Esophagus squamous epithelium (tissue), 5 donors: ENCODE measurements at places on chromosomes 1 and 21. TPM values are rescaled to one million over a fixed set of nuclear protein-coding genes. Genes with fewer than 3 reads are reported as not detected.

The ADGRL2 gene
- total RNA-seq, result 59.8 TPM

The COL6A2 gene
- total RNA-seq, result 328 TPM

DNA sequence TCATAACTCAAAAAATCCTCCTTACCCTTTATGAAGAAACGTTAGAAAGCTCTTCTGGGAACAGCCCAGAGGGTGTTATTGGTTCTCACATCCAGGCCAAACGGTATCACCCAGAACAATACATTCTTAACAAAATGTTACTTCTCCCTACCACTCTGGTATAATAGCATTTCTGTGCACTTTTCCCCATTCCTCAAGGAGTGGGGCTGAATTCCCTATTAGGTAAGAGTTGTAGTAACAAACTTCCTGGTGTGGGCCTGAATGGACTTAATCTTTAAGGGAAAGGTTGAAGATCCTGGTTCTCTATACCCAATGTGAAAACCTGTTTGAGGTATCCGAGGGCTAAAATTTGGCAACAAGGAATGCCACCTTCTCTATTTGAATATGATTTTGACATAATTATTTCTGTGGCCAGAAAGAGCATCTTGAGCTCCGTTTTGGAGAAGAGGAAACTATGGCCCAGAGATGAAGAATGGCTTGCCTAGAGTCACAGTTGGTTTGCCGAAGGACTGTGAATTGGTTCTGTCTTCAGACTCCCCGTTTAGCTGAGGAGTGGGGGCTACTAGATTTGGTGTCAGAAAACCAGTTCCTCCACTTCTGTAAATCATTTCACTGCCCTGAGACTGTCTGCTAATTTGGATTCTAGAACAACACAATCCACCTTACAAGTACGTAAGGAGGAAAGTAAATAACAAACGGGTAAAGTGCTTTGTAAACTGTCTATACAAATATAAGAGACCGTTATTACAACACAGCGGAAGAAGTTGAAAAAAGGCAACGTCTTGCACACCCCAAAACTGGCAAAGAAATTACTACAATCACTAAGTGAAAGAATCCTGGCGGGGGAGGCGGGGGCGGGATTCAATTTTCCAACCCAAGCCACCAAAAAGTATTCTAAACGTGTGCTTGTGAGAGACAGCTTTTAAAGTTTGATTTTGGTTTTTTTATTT is 2.3 kb downstream of the ANP32E start:
- DNase-seq, result no peak

- DNase-seq, result no peak
These were observed 159.5 kb upstream of the KAZN start for GRCh38 chr1:14439015-14439414.

The KCNE1 gene
- 0.83 TPM for total RNA-seq

The ADAM15 gene
- total RNA-seq, result 180 TPM

The TNFRSF4 gene
- 0.57 TPM for total RNA-seq

DNA sequence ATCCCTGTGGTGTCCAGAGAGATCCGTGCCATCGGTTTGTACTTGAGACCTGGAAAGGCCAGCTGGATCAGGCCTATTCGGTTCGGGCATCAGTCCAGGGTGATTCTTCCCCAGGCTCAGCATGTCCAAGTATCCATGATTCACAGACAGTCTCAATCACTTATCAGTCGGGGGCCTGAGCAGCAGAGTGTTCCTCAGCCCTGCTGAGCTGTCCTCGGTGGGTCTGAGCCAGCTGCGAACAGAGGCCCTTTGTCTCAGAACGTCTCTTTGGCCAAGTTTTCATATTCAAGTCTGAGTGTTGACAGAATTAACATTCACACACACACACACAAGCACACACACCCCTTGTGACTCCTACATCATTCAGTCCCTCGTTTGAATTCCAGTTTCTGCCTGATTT is 33.4 kb upstream of the OSBPL9 start:
- no peak for DNase-seq

GRCh38 chr1:242411901-242412300 is 112.6 kb downstream of the PLD5 start:
- DNase-seq, result no peak

DNA sequence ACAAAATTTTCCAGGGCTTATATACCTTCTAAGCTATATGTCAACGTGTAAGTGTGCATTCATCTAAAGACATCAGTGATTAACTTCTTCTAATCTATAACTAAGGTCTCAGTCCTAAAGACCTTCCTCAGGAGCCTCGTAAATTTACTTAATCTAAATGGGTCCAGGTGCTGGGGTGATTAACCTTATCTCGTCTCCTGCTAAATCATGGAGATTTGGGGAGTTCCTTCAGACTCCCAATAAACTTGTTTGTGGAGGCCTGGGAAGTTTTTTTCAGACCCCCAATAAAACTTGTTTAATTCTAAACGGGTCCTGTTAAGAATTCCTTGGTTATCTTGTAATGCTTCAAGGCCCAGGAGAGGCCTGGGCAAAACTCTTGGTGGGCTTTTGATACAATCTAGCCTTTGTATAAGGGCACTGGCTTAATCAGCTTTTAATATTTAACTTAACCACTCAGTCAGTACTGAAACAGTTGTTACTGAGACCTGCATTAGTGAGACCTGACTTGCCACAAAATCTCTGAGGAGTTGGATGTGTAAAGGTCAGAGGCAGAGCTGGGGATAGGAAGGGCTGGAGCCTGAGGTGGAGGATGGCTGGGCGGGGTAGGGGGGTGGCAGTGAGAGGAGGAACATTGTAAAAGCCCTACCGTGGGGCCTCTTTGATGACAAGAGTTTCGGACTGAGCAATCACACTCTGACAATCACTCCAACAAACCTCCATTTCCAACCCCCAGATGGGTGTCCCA is 6.2 kb upstream of the HMGCS2 start:
- no peak for DNase-seq

GRCh38 chr21:35154788-35155187 is 105.7 kb upstream of the RUNX1 start:
- DNase-seq, result no peak

- DNase-seq, result no peak
These were observed 14.8 kb upstream of the PSMA5 start for GRCh38 chr1:109441069-109441468.

- no peak for DNase-seq
These were observed 145.7 kb upstream of the TMEM51 start for GRCh38 chr1:15007842-15008241.
